ENCODE measurements at places on chromosomes 6 and 20.

GRCh38 chr6:128168244-128168643 lies 267.4 kb upstream of the THEMIS start:
- DNase-seq, result no peak

- DNase-seq, result no peak
These were observed 56.9 kb downstream of the CSE1L start for GRCh38 chr20:49103019-49103418.

- no peak for DNase-seq
These were observed 10.9 kb upstream of the B4GALT5 start for GRCh38 chr20:49724408-49725223.

DNA sequence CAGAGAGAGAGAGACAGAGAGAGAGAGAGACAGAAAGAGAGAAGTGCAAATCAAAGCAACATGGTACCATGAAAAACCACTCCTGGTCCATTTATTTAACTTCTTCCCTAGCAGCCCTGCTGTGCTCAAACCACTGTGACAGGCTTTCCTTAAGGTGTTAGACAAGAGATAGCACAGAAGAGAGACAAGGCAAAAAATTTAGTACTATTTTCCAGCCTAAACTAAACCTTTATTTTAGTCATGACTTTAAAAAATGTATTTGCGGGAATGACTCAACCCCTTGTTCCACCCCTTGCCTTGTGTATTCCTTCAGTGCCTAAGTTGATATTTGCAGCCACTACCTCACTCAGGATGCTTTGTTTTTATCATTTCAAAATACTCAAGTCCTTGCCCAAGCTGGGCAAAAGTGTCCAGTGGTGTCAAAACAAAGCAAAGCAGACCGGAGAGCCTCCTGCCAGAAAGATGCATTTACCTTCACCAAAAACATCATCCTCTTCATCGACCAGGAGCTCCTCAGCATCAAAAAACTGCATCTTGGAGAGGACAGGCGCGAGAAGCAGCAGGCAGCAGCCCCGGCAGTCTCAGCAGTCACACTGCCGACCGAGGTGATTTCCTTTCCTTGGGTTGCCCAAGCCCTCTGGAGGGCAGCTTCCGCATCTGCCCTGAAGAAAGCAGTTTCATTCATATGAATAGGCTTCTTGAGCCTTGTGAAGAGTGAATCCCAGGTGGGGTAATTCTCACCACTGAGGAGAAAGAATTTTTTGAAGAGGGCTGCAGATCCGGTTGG lies at the start of gene RIPOR2:
RIPOR2 (minus strand) TSS at position 595 of the 787 bp plus-strand sequence; CDS start at position 533, 62 bp downstream.
- peak; percentile 66 for DNase-seq

DNA sequence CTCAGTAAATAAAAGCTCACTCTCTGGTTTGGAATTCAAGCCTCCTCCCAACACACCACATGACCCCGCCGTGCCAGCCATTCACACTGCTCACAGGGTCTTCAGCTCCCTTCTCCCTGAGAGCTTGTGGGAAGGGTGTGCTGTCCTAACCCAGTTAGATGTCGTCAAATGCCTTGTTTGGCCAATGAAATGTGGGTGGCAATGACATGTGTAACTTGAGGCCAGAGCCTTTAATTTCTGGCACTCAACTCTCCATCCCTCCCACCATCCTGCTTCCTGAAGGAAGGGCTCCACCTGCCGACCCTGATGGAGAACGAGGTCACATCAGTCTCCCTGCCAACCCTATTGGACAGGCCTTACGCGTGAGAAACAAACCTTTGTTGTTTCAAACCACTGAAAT lies 224.5 kb upstream of the AGPAT4 start:
- DNase-seq, result no peak

GRCh38 chr6:156870924-156871539 lies 93.9 kb downstream of the ARID1B start:
- DNase-seq, result no peak

- no peak for DNase-seq
These were observed 499.3 kb downstream of the CDKAL1 start for GRCh38 chr6:21033575-21034026.

GRCh38 chr6:13485923-13486562 lies 1.4 kb downstream of the GFOD1 start:
- DNase-seq, result no peak

DNA sequence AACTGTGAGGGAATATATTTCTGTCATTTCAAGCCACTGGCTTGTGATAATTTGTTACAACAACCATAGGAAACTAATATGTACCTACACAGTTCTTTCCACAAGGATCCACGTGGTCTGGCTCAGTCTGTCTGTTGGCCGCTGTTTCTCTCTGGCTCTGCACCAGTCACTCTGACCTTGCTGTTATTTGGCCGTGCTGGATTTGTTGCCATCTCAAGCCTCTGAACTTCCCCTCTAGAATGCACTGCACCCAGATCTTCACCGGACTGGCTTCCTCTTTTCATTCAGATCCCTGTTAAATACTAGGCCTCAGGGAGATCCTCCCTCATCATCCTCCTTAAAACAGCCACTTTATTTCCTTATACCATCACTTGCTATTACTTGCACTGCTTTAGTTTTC lies 446.8 kb downstream of the TFAP2B start:
- DNase-seq, result no peak

DNA sequence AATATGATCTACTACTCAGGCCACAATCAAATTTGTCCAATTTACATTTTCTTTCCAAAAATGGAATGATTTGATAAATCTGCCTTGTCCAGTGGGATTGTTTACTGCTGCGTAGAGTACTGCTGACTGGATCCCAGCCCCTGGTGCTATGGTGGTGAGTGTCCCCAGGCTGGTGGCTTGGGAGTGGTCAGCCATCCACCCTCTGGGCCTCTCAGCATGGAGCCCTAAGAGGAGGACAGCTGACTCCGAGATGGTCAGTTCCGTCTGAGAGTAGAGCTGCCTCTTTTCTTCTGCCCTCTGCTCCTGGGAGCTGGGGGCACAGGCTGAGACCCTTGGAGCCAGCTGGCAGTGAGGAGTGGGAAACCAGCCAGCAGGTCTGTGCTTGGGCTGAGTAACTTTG lies 22.7 kb downstream of the PRDM13 start:
- DNase-seq, result no peak

GRCh38 chr6:158920311-158920905 lies 79.6 kb downstream of the RSPH3 start:
- no peak for DNase-seq

DNA sequence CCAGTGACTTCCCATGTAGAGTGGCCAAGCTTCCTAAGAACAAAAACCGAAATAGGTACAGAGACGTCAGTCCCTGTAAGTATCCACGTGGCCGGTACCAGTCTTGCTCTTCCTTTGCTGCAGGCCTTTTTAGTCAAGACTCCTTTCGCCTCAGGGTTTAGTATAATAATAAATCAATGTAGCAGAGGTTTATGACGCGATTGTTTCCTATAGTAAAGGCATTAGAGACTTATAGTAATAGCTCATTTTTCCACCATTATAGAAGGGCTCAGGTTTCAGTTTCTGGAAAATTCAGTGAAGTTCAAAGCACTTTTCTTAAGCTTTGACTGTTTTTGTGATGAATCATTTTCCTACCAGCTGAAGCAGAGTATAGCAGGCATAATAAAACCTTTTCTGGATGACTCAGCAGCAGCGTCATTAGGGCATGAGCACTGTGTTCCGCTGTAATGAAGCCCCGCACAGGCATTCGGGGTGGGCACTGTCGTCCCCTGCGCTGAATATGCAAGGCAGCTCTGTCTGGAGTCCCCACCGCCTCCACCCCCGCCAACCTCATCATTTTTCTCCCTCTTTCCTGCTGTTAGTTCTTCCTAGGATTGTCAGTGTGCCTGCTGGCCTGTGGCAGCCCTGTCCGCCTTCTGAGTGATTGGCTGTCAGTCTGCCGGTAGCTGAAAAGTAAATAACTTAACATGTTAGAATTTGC lies 51.3 kb downstream of the PTPN1 start:
- no peak for DNase-seq

DNA sequence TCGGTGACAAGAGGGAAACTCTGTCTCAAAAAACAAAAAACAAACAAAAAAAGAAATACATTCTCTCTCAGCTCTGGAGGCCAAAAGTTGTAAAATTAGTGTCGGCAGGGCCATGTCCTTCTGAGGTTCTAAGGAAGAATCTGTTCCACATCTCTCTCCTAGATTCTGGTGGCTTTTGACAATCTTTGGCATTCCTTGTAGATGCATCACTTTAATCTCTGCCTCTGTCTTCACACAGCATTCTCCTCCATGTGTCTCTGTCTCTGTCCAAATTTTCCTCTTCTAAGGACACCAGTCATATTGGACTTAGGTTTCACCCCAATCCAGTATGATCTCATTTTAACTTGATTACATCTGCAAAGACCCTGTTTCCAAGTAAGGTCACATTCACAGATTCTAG lies 9.1 kb downstream of the PPP2R5D start:
- DNase-seq, result no peak

GRCh38 chr6:44397424-44398164 lies 10.1 kb downstream of the CDC5L start:
- DNase-seq, result no peak

DNA sequence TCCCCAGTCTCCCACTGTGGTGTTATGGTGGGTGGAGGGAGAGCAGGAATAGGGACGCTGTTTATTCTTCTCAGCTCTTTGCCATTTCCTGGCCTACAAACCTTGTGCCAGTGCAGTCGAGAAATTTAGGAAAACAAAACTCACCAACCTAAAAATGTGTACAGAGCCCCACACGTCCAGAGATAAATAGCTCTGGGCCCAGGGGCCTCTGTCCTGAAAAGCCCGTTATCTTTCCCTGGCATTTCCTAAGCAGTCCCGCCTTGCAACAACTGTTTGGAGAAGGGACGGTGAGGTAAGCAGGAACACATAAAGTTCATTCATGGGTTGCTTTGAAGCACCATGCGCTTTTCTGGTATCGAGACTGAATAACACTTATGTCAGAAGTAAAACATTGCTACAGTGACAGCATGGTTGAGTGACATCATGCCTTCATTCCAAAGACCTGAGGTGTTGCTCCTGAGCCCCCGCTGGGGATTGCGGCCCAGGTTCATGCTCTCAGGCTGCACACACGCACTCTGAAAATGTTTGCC lies 80.1 kb upstream of the NXT1 start:
- DNase-seq, result no peak

DNA sequence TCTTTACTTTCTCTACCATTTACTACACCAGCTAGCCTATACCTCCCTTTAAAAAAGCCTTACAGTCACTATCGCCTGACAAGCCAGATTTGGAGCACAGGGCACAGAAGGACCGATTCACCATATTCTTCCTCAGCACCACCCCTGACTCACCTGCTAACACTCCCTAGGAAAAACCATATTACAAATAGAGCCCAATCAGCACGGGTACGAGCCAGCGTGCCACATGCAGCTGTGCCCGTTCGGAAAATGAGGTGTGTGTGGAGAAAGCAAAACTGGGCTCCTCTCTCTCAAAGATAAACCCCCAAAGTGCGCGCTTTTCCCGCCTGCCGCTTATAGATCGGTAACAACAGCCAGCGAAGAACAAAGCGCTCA lies 1.2 kb downstream of the SYNCRIP start:
- no peak for DNase-seq

DNA sequence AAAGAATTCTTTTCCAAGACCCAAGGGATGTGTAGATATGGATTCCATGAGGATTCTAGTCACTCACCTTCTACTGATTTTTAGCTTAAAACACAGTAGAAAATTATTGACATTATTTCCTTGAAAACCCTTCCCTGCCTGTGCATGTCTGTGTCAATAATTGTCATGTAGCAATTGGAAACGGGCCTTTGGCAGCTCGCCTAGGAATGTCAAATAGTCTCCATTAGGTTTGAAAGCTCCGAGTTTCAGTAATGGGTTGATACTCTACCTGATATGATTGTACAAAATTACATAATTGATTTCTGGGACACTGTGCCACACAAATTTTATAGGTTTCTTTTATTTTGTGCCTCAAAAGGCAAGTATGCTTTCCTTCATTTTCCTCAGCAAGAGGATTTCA lies 515.2 kb upstream of the ARID1B start:
- no peak for DNase-seq

GRCh38 chr6:144006736-144007477 lies 1.2 kb downstream of the PLAGL1 start:
- no peak for DNase-seq

DNA sequence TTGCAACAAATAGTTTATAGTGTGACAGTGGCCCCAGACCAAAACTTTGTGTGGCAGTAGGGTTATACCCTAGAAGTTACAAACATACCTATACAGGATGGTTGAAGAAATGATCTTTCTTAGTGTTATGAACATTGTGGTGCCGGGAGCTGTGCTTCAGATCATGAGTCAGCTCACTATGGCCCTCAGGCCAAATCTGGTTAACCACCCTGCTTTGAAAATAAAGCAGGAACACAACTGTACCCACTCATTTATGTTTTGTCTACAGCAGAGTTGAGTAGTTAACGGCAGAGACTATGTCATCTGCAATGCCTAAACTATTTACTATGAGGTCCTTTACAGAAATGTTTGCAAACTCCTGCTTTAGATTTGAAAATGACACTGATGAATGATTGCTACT lies 24.3 kb downstream of the AKAP7 start:
- DNase-seq, result no peak

DNA sequence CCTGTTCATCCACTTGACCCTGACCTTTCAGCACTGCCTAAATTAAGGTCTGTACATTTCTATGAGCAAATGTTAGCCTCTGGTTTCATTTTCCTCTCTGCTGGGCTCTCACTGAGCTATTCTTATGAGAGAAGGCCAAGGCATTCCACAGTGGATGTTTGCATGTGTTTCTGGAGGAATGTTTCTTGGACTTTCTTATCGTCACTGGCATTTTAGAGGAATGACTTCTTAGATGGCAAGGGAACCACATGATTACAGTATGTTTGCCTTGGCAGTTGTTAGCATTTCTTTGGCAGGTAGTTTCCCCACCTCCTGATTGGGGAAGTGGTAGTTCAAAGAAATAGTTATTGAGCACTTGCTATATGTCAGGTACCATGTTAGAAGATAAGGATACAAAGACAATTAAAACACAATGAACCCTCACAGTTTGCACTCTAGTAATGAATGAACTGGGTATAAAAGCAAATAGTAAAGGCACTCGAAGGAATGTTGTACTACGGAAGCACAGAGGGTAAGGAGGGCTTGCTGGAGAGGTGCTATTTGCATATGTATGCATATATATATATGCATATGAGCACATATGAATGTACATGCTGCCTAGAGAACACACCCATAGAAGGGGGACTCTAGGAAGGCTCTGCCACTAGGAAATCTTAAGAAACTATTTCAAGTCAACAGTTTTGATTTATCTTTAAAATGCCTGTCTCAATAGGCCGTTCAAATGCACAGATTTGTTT lies 307.4 kb downstream of the EYA4 start:
- DNase-seq, result no peak

GRCh38 chr6:26056583-26057350 lies 30.5 kb upstream of the HFE start:
- no peak for DNase-seq

DNA sequence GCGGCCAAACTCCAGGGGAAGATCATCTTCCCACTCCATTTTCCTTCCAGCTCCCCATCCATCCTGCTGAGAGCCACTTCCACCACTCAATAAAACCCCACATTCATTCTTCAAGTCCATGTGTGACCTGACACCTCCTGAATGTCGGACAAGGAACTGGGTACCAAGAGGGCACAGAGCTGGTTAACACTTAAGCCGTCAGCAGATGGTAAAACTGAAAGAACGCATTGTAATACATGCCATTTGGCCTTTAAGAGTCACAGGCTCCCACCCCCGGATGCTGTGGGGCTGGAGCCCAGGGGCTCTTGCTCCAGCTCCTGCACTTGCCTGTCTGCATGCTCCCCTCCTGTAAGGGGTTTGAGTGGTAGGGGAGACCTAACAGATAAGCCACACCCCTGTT lies 753.9 kb downstream of the COL12A1 start:
- DNase-seq, result no peak
